ENCODE measurements at places on chromosomes 11 and 22.

- DNase-seq = peak; percentile 91
Observed at GRCh38 chr11:102111787-102112508, 1.7 kb downstream of the YAP1 start.

GRCh38 chr11:119752345-119752871 lies 23.4 kb upstream of the NECTIN1 start:
- no peak for DNase-seq

GRCh38 chr11:7826324-7826723 lies 29.6 kb upstream of the OR5P2 start:
- DNase-seq = no peak

DNA sequence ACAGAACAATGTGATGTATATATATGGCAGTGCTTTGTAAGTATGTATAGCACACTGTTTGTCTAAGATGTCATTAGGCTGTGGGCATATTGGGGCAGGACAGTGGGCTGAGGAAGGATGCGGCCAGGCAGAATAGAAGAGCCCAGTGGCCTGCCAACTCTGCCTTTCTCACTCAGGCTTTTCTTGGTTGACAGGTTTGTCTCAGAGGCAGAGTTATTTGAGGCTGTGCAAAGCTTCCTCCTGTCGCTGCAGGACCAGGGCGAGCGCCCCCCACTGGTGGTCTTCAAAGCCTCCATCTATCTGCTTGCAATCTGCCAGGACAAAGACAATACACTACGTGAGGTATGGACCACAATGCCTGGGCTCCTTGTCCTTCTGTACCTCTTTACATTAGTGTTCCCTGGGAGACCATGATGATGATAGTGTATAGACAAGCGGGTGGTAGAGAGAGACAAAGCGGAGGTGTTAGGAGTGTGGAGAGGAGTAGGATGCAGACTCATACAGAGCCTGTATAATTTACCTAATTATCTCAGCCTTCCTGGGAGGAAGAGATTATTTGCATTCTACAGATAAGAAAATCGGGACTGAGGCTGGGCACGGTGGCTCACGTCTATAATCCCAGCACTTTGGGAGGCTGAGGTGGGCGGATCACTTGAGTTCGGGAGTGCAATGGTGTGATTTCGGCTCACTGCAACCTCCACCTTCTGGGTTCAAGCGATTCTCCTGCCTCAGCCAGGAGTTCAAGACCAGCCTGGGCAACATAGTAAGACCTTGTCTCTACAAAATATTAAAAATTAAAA lies 37.3 kb upstream of the CCDC134 start:
- no peak for DNase-seq

DNA sequence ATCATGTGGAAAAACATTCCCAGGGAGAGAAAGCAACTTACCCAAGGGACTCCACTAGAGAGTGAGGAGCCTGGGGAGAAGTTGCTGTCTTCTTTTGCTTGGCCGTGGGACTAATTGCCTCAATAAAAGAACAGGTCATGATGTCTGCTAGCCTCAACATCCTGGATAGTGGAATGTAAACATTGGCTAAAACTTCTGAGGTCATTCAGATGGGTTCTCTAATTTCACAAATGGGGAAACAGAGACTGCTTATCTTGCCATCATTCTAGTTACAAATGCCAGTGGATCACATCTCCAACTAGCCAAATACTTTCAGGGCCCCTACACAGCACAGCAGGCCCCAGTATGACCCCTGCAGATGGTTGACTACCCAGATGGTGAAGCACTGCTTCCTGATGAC lies 28.4 kb upstream of the PAMR1 start:
- DNase-seq = peak; percentile 81

DNA sequence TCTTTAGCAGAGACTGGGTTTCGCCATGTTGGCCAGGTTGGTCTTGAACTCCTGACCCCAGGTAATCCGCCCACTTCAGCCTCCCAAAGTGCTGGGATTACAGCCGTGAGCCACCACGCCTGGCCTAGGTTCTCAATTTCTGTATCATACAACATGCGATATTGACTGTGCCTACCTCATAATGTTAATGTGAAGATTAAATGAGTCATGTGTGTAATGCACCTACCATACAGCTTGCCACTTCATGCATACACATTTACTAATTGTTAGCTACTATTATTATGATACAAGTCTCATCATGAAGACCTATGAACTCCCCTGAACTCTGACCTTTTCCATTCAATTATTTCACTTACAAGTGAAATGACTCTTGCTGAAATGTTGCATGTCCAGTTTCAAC lies 25.7 kb downstream of the AGBL2 start:
- no peak for DNase-seq

DNA sequence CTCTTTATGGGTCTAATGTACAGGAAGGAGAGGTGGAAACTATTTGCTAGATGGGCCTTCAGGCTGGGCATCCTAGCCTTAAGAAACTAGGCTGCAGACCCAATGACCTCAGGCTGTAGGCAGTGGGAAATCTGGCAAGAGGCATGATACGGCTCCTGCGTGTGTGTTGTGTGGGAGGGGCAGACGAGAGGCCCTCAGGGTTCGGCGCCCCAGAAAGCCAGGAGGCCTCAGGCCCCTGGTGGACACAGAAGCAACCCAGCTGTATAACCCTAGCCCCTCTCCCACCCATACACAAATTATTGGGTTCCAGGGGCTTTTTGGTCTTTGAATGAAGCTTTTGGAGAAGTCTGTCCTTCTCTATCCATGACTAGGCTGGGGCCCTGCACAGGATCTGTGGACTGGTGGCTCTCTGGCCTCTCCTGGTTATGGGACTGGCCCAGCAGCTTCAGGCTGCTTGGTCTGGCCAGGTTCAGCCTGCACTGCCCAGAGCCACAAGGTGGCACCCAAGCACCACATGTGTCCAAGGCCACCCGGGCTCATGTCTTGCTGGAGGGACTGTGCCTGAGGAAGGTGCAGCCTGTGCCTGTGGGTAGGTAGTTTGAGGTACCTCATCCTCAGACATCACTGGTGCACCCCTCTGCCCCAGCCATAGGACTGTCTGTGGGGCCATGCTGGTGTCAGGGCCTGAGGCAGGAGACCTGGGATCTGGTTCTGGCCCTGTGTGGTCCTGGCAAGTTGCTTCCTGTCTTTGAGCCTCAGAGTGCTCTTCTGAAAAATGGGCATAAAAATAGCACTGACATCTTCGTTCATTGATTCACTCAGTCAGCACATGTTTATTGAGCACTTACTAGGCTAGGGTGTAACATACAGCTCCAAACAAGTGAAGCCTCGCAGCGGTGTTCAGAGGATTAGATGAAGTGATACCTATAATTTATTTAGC lies 87.5 kb downstream of the RRM1 start:
- peak; percentile 17 for DNase-seq

DNA sequence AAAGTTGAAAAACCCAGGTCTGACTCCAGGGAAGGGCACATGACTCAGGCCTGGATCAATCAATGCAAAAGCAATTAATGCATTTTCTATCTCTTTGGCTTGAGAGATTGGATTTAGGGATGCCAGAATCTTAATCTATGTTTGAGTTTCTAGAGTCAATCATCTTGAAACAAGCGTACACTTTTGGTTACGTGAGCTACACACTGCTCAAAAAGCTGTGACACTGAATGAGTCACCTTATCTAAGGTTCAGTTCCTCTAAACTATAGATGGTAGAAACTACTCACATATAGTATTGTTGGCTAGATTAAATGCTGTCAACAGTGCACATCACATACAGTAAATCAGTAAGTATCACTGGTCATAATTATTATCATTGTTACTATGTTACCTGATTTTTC lies 24.2 kb downstream of the MRE11 start:
- DNase-seq = no peak

GRCh38 chr11:9568854-9569587 lies 4.4 kb upstream of the WEE1 start:
- DNase-seq = peak; percentile 83

DNA sequence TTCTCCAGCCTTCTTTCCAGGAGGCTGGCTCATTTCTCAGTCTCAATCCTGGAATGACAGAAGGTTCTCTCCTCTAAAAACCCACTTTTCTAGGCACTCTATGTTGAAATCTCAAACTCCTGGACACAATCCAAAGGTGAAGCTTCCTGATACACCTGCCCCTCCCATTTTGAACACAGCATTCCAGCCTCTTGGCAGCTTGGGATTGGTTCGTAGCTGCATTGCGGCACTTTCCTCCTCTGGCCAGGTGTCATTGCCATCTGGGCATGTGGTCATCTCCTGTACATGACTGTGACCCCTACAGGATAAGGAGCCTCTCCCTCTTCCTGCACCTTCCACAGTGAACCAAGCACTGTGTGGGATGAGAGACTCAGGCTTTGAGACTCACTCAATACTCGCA lies 230.2 kb upstream of the B3GAT1 start:
- DNase-seq = no peak

DNA sequence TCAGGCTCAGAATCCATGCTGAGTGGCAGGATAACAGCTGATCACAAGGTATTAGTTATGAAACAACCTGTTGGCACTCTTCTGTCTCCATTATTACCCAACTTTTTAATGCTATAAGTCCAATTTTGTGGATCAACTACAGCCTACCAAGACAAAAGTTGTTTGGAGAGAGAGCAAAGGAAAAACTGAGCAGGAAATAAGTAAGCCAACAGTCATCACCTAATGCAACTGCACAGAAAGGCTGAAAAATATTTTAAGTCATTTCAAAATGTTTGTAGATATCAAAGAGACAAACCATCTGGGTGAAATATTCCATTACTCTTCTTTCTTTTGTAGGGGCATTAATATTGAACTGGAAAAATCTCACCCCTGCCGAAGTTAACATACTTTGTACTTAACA lies 41.6 kb downstream of the FDX1 start:
- DNase-seq = peak; percentile 50

GRCh38 chr22:44666207-44666585 lies 35.8 kb upstream of the PRR5 start:
- no peak for DNase-seq

DNA sequence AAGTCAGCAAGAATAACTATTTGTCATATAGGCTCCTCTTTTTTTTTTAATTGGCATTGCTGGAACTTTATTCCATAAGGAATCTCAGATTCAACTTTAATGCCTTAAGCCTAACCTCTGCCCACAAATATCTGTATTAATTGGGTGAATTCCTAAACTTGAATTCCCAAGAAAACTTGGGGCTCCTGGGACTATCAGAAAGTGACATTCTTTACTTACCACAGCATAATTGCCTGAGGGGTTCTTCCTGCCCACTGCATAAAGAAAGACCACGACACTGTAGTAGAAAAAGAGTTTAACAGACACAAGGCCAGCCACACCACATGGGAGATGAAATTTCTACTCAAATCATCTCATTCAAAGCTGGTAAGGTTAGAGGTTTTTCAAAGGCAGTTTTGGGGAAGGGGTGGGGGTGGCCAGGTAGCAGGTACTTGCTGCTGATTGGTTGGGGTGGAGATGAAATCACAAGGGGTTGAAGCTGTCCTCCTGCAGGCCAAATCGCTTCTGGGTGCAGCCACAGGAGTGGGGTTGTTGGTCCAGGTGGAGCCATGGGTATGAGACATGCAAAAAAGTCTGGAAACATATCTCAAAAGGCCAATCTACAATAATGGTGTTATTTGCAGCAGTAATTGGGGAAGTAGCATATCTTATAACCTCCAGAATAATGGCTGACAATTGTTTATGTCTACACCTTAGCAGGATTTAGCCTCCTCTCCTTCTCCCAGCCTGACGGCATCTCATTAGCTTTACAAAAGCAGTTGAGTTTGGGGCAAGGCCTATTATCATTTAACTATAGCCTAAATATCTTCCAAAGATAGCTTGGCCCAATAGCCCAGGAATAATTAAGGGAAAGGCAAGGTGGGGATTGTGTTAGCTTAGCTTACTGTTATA lies 4.8 kb upstream of the NLRP10 start:
- peak; percentile 57 for DNase-seq

- no peak for DNase-seq
Observed at GRCh38 chr11:48096588-48097525, 116.5 kb downstream of the PTPRJ start.

DNA sequence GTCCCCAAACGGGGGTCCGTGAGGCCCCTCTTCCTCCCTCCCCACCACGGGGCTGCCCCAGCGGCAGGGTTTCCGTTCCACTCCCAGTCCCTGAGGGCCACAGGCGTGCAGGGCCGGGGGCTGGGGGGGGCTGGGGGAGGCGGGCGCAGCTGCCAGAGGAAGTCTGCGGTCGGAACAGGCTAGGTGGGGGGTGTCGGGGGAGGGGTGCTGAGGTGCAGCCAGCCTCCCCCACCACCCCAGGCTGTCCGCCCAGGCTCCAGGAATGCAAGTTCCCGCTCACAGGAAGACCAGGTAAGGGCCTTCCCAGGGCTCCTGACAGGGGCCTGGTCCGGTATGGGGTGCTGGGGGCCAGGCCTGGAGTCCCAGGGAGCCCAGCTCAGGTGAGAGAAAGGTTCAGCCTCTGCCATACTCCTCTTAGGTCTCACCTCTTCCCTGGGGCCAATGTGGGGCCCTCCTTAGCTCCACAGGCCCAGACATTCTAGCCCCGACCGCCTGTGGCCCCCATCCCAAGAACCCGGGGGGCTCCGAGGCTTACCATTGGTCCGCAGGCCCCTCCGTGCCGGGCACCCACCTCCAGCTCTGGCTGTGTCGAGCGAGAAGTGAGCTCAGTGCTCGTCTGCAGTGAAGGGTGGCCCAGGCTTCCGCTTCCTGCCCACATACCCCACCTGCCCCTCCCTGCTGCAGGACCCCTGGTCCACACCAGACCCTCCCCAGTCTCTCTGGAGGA lies at the start of gene PTPRCAP:
PTPRCAP (minus strand) TSS at position 601 of the 727 bp plus-strand sequence; CDS start at position 538, 63 bp downstream.
- peak; percentile 25 for DNase-seq

DNA sequence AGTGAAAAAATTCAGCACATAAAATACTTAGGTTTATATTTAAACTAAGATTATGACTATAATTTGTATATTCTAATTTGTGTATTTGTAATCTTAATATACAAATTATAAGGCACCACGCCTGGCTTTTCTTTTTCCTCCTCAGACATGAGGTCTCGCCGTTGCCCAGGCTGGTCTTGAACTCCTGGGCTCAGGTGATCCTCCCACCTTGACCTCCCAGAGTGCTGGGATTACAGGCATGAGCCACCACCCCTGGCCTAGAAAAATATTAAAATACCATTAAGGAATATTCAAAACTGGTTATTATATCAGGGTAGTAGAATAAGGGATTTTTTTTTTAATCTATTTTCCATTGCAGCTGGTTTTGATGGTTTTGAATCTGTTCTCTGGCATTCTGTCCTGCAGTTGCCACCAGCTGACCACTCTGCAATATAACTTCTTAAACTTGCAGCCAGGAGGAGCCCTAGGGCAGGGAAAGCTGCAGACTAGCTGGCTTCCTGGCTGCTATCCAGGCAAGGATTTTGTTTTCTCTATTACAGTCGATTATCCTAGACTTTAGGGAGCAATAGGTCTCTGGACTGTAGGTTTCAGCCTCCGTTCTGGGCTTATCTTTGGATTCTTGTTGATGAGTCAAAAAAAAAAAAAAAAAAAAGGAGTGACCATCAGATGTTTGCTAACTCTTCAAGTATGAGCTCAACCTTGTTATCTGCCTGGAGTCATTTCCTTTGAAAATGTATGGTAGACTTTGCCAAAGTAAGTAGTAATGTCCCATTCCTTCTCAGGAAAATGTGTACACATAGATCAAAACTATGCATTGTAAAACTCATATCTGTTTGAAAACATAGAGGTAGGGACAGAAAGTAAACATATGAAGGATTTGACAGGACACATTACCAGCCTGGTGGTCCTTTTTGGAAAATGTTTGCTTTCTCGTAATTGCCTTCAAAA lies 13.2 kb downstream of the POLA2 start:
- DNase-seq = peak; percentile 85
